ENCODE measurements at places on chromosomes 2 and 18.

DNA sequence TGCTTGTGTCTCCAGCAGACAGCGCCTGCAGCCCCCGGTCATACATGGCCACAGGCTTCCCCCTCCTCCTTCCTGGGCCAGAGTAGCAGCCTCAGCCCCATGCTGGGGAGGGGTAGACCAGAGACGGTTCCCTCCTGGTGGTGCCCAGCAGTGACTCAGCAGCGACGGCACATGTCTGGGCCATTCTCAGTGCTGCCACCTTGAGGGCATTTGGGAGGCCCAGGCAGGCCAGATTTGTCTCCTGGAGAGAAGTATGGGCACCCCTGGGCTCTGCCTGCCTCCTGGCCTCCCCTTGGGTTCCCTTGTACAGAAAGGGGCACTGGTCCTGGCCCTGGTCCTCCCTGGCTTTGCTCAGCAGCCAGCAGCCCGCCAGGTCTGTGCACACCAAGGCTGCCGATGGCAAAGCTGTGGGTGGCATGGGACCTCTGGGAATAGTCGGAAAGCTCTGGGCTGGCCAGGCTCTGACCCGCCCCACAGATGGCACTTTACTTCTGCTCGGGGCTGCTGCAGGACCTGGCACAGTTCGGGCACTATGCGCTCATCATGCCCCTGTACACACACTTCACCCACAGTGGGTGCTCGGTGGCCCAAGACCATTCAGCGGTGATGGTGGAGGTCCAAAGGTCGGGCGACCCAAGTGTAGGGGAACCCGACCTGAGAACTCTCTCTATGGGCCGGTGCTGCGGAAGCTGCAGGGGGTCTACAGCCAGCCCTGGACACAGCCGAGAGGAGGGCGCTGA, 11.4 kb upstream of the ALPI start:
- peak; percentile 90 for DNase-seq

DNA sequence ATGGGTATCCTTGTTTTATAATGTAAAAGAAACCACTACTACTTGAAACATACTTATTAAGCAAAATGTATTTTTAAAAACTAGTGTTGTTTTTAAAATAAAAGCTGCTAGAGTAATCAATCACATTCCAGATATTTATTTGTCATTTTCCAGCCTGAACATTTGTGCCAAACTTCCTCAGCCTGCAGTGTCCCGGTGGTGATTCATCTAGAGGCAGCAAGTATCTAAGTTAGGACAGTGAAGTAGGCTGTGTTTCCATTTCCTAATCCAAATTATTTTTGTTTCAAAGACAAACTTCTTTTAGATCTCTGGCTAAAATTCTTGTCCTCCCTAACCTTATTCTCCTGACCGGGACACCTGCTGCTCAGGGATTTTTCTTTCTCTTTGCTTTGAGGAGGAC, 12.8 kb upstream of the GCG start:
- no peak for DNase-seq

DNA sequence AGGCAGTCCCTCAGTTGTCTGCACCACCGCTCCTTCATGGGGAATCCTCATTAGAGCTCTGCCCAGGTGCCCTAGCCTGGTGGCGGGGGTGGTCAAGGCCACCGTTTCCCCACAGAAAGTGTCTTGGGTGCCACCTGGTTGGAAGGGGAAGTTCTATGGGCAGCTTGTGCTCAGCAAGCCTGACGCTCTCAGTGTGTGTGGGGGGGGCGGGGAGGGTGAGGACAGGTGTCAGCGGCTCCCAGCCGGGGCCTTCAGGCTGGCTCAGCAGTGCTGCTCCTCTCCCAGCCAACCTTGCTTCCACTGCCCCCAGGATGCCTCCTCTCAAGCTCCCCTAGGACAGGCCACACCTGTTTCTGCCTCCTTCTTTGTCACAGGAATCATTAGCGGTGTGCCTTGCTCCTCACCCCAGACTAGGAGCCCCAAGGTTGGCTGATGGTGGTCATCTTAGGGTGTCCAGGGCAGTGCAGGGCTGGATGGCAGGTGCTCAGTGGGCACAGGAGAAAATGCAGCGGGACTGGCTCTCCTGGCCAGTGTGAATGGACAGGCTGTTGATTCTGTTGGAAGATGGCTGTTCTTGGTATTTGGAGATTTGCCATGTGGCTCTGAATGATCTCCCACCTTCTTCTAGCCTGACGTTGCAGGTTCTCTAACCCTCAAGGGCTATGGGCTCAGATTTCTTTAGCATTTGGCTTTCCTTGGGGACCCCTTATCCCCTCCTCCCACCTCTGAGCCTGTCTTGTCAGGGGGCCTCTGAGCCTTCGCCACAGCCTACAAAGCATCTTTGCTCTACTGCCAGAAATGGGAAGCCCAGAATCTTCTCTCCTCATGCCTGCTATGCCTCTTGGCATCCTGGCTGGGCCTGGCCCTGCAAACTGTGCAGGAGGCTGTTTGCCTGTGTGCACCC, 185.8 kb upstream of the HS6ST1 start:
- DNase-seq, result no peak

DNA sequence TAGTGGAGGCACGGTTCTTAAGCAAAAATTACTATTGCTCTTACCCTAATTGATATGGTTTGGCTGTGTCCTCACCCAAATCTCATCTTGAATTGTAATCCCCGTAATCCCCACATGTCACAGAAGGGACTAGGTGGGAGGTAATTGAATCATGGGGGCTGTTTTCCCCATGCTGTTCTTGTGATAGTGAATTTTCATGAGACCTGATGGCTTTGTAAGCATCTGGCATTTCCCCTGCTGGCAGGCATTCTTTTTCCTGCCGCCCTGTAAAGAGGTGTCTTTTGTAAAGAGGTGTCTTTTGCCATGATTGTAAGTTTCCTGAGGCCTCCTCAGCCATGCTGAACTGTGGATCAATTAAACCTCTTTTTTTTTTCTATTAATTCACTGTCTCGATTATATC, 1691.8 kb upstream of the SLC39A10 start:
- DNase-seq, result no peak

DNA sequence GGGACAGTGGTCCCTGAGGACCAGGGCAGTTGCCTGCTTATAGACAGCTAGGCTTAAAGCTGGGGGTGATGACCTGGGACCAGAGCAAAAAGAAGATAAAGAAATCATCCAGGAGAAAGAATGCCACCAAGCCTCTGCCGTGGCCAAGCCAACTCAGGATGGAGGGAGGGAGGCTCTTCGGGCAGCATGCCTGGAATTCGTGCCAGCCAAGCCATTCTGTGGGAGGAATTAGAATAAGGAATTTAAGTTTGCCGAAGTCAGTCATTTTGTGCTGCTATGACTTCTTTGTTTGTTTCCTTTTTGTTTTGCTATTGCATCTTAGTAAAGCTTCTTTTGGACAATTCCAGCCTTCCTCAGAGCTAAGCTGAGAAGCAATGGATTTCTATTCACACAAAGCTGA, 124.1 kb downstream of the EN1 start:
- DNase-seq, result no peak

- no peak for DNase-seq
Observed at GRCh38 chr2:165144315-165144714, 59.5 kb downstream of the SCN3A start.

GRCh38 chr2:96530474-96531357, 5.8 kb upstream of the ARID5A start:
- no peak for DNase-seq

DNA sequence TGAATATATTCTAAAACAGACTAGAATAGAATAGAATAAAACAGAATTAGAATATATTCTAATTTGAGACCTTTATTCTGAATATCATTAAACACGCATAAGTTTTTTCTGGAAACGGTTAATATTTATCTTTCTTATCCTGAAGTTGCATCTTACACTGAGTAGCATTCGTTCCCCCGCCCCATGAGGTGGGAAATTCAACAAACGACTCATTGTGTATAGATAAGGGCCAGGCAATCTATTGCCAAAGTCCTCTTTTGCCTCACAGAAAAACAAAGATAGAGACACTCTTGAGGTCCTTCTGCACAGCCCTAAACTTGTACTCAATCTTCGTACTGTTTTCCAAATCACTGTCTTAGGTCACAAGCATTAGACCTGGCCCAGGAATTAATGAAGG, 98.1 kb downstream of the COL6A3 start:
- DNase-seq, result no peak

- no peak for DNase-seq
Observed at GRCh38 chr2:190640117-190640516, 8.8 kb upstream of the NAB1 start.

DNA sequence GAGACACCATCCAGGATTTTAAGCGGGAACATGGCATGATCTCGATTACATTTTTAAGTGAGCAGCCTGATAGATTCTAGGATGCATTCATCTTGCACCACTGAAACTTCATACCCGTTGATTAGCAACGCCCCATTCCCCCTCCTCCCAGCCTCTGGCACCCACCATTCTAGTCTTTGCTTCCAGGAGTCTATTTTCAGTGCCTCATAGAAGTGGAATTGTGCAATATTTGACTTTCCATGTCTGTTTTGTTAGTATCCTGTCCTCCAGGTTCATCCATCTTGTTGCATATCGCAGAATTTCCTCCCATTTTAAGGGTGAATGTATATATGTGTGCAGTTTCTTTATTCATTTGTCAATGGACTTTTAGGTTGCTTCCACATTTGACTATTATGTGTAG, 20.9 kb upstream of the SLC66A3 start:
- DNase-seq, result no peak

DNA sequence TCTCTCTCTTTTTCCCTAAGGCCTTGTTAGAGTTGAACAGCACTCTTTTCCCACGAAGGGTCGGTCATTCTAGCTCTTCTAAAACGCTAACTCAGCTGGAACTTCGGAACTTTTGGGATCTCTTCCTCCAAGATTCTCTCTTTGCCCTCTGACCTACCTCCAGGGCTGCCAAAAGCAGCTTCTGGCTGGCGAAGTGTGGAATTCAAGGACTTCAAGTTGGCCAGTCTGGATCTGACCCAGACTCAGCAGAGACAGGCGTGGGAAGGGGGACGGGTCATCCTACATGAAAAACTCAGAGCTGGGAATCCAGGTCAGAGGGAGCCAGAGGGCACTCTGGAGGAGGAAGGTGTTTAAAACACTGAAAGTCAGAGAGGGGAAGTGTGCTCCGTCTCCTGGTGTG, 305.5 kb upstream of the HDAC4 start:
- no peak for DNase-seq

DNA sequence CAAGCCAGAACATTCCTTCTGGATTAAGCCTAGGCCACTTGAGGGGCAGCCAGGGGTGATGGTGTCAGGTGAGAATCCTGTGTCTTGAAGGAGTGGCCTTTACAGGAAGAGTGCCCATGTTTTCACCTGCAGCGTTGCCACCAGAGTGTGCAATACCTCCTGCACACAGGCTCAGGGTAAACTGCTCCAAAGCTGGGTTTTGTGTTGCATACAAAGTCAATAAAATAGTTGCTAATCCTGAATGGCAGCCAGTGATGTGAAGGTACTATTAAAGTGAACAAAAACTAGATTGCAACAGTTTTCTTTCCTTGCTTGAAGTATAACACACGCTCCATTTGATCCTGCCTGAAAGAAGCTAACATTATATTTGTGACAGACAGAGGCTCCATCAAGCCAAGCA, 64.4 kb upstream of the NRP2 start:
- DNase-seq, result no peak

DNA sequence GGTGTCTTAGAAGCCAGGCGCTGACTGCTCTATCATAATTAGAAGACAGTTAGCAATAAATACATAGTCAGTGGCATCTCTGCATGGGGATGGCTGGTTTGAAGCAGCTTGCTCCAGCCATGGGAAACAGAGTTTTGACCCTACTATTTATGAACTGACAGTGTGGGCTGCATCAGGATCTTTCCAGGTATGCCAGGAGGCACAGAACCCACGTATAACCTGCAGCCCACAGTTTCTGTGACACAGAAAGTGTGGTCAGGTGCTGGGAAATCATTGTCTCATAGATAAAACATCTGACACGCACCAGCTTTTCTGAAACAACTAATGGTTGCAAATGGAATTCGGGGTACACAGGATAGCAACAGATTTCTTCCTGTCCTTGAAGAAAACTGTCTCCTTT, 34.7 kb downstream of the INPP4A start:
- no peak for DNase-seq

DNA sequence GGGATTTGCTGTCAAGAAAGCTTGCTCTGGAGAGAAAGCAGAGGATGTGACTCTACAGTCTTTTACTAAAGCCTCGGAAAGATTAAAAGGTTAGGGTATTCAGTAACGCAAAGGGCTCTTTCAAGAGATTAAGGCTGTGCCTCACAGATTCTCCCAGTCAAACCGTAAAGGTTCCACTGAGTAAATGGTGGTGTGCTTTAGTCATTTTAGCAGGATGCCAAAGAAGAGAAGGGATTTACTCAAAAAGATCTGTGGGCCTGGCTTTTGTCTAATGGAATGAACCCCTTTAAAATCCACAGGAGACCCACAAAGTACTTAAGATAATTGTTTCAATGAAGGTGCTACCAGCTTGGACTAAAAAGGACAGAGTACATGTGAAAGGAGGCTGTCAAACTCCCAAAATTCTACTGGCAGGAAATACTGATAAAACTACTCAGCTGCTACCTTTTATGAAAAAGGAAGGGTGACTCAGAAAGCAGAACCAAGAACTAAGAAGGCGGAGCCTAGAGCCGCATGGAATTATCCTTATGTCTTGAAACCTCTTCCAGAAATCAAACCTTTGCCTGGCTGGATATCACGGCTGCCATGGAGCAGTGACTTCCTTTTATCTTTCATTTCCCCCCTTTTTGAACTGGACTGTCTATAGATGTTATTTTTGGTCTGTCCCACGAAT, 670.2 kb upstream of the ZEB2 start:
- no peak for DNase-seq

- no peak for DNase-seq
Observed at GRCh38 chr2:236862961-236863728, 222.5 kb upstream of the COPS8 start.

DNA sequence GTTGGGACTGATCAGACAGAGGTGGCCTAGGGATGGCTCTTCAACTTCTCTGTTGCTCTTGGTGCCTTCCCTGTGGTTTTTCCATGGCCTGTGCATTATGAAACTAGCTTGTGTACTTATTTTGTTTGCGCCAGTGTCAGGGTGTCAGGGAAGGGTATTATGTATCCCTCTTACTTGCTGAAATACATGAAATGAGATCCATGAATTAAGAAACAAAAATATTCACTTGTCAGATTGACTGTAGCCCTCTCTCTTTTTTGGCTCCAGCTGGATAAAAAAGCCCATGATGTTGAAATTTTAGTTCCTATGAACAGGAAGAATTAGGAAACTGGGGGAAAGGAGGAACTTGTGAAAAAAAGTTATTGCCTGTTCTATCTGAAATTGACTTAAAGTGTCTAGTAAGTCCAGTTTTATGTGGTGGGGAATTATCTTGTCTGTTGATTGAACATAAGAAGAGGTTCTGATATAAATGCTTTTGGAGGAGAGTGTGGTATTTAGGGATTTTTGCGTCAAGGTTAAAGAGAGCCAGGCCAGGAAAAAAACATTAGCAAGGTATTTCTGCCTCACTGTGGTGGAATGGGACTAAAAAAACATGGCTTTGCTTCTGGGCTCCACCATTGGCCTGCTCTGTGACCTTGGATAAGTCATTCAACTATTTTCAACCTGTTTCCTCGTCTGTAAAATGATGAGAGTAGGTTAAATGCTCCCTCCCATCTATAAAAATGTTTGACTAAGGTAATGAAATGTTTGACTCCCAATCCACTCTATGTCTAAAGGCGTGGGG, 12.0 kb downstream of the UGP2 start:
- no peak for DNase-seq
